Activated T-helper 2 cell treated with anti-CD3 and anti-CD28 coated beads, Interferon-gamma antibody, Interleukin-2, Interleukin-4, amounts not matched to agents 10 μg/mL and 5 μg/mL and 100 μg/mL, durations not matched to agents 14 hours and 24 hours and 36 hours (primary cell): ENCODE measurements at places on chromosomes 5 and 9.

- H3K27me3 ChIP-seq = peaks cover 70% of the 10 kb centered on the region
- H3K4me3 ChIP-seq = peak within 1 kb of the TSS; percentile 38
- H3K27ac ChIP-seq = no peak within 1 kb of the TSS
- peaks cover 5% of the 10 kb centered on the region for H3K4me1 ChIP-seq
- H3K36me3 ChIP-seq = no peaks in the 10 kb centered on the region
- DNase-seq = no peak
These were observed at the start of gene FSTL4 for GRCh38 chr5:133612249-133612860. FSTL4 (minus strand) TSS chr5:133612541.

- no peak overlapping the region for H3K4me3 ChIP-seq
- H3K36me3 ChIP-seq = no peaks in the 10 kb centered on the region
- no peak for DNase-seq
- peaks cover 9% of the 10 kb centered on the region for H3K27me3 ChIP-seq
These were observed 33.0 kb downstream of the SNX30 start for GRCh38 chr9:112783551-112783954.

DNA sequence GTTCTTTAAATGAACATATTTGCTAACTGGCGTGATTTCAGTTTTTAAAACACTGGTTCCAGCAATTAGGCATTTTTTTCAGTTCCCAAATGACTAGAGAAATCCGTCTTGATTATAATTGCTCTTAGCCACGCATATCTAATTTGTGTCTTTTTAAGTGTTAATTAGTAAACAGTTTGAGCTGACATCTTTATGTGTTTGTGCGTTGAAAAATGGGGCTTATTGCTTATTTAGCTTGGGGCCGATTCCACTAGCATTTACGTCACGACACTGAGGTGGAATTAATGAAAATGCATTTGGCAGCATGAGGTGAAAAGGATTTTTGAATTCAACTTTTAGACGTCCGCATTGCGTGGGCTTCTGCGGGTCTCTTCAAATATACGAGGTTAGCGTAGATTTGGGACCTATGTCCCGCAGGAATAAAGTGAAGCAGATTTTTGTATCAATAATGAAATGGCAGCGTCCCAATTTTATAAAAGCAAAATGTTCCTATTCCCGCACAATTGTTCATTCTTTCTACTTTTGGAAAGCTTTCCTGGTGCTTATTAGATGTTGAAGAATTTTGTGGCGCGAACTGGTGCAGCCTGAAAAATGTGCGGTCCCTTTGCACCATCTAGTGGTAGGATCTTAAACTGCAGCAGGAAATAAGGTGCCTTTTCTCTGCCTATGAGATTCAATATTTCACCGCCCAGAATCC lies 122.7 kb upstream of the LMX1B start:
- no peak overlapping the region for H3K4me3 ChIP-seq
- H3K36me3 ChIP-seq = no peaks in the 10 kb centered on the region
- peaks cover 54% of the 10 kb centered on the region for H3K27me3 ChIP-seq

GRCh38 chr5:172634106-172634899 lies 6.8 kb upstream of the NEURL1B start:
- H3K4me1 ChIP-seq = no peaks in the 10 kb centered on the region
- H3K27ac ChIP-seq = no peak overlapping the region
- DNase-seq = no peak

DNA sequence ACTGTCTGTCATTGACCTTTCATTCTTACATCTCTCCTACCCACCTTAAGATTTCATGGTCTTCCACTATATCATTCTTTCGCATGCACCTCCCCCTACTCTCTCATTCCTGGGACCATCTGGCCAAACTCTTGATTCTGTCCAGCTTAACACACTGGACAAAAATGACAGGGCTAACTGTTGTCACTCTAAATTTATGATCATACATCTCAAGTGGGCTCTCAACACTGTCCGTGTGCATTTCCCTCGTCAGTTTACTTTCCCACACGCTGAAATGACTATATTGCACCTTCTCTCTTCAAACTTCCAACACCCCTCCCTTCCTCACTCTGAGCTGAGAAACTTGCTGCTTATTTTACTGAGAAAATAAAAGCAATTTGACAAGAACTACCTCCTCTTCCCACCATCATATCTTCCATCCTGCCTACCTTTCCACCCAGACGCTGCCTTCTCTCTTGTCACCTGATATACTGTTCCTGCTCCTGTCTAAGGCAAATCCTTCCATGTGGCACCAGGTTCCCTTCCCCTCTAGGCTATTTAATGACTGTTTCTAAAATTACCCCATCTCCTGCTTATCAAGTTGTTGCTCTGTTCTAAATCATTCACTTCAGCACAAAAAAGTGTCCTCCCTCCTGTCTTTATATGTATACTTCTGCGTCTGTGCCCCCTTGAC lies 8.1 kb upstream of the KLF9 start:
- peaks cover 37% of the 10 kb centered on the region for H3K4me1 ChIP-seq
- no peaks in the 10 kb centered on the region for H3K36me3 ChIP-seq
- no peak overlapping the region for H3K4me3 ChIP-seq
- DNase-seq = no peak
- H3K27ac ChIP-seq = peak overlapping the region; percentile 12

DNA sequence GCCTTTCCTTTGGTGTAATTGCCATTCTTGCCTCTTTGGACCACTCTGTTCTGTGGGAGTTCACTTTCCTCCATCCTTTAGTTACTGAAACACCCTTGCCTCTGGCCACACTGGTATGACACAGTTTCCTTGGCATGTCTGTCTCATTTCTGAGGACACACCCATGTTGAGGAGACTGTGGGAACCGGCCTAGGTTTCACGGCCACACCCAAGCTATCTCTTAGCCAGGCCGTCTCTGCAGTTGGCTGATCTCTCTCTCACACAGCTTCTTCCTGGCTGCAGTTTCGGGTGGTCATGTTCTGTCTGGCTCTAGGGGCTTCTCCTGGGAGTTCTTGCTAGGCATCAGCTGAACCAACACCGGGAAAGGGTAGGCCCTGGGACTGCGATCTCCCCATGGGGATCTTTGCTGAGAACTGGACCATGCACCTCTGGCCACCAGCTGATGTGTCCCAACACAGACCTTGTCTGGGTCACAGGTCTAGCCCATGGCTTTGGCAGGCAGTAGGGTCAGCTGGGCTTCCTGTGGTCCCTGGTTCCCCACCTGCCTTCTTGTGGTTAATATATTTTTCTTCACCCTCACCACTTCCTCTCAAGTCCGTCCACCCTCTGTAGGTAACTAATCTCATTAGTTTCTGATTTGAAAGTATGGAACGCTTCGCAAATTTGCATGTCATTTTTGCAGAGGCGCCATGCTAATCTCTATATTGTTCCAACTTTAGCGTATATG lies 24.9 kb downstream of the ARHGEF37 start:
- H3K27ac ChIP-seq = no peak overlapping the region
- H3K27me3 ChIP-seq = no peaks in the 10 kb centered on the region
- H3K36me3 ChIP-seq = peaks cover 4% of the 10 kb centered on the region
- no peak for DNase-seq
- H3K4me1 ChIP-seq = peaks cover 12% of the 10 kb centered on the region

DNA sequence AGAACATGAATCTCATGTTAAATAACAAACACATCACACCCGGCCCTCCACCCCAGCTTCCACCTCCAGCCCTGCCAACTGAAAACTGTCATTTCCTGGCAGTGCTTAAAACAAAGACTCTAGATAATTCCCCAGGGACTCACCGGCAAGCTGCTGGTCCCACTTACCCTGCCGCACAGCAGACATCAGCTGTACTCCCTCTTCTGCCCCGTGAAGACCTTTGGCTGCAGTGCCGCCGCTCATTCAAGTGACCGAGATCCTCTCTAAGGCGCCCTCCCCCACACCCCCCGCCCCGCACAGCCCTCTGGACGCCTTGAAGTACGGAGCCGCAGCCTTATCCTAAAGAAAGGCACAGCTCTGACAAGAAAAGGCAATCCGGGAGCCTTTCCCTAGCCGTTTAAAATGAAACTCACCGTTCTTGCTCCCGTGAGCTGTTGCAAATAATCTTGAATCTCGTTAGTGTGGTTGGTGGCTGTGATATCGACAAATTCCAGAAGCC lies 434 bp downstream of the GLRX start:
- H3K27me3 ChIP-seq = no peaks in the 10 kb centered on the region
- peak overlapping the region; percentile 91 for H3K4me3 ChIP-seq
- DNase-seq = no peak
- peaks cover 57% of the 10 kb centered on the region for H3K4me1 ChIP-seq
- H3K27ac ChIP-seq = peak overlapping the region; percentile 80

GRCh38 chr9:91902475-91903125 lies 47.4 kb downstream of the ROR2 start:
- peaks cover 12% of the 10 kb centered on the region for H3K27me3 ChIP-seq
- no peak overlapping the region for H3K4me3 ChIP-seq
- peaks cover 10% of the 10 kb centered on the region for H3K4me1 ChIP-seq
- no peaks in the 10 kb centered on the region for H3K36me3 ChIP-seq

GRCh38 chr9:36092509-36093215 lies 43.9 kb upstream of the GLIPR2 start:
- DNase-seq = peak; percentile 36
- no peaks in the 10 kb centered on the region for H3K27me3 ChIP-seq
- peaks cover 9% of the 10 kb centered on the region for H3K36me3 ChIP-seq

- no peaks in the 10 kb centered on the region for H3K27me3 ChIP-seq
- no peak for DNase-seq
- no peak overlapping the region for H3K4me3 ChIP-seq
- H3K27ac ChIP-seq = no peak overlapping the region
- no peaks in the 10 kb centered on the region for H3K36me3 ChIP-seq
- H3K4me1 ChIP-seq = no peaks in the 10 kb centered on the region
These were observed 317.5 kb downstream of the SPOCK1 start for GRCh38 chr5:137181667-137182066.

GRCh38 chr9:103707181-103707580 lies 386.9 kb upstream of the SMC2 start:
- no peaks in the 10 kb centered on the region for H3K4me1 ChIP-seq
- no peaks in the 10 kb centered on the region for H3K36me3 ChIP-seq
- no peak for DNase-seq
- H3K27ac ChIP-seq = no peak overlapping the region
- no peaks in the 10 kb centered on the region for H3K27me3 ChIP-seq

DNA sequence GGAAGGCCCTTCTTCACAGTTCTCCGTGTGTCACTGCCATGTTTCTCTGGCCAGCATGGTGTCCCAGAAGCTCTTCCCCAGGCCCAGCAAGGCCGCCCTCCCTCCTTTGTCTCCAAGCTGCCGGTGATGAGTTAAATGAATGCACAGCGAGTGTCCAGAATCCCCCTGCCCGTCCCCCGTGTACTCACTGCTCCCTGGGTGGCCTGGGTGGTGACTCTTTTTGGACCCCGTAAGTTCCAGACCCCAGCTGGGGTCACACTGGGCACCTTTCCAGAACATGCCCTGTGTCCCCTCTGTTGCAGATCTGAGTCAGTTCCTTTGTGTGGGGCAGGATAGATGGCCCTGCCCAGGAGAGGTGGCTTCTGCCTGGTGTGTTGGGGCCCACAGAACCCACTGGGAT lies 95.0 kb downstream of the MRPL36 start:
- no peak overlapping the region for H3K4me3 ChIP-seq
- H3K27ac ChIP-seq = no peak overlapping the region
- no peaks in the 10 kb centered on the region for H3K36me3 ChIP-seq
- peaks cover 10% of the 10 kb centered on the region for H3K27me3 ChIP-seq
- no peak for DNase-seq

GRCh38 chr5:107935645-107936044 lies 264.9 kb upstream of the EFNA5 start:
- DNase-seq = no peak
- H3K27me3 ChIP-seq = no peaks in the 10 kb centered on the region
- H3K36me3 ChIP-seq = no peaks in the 10 kb centered on the region
- H3K27ac ChIP-seq = no peak overlapping the region
- H3K4me3 ChIP-seq = no peak overlapping the region

- no peak overlapping the region for H3K27ac ChIP-seq
- H3K36me3 ChIP-seq = no peaks in the 10 kb centered on the region
- no peak overlapping the region for H3K4me3 ChIP-seq
- H3K27me3 ChIP-seq = peaks cover 2% of the 10 kb centered on the region
These were observed 333.6 kb upstream of the DAB2 start for GRCh38 chr5:39758426-39758825.

- peaks cover 2% of the 10 kb centered on the region for H3K4me1 ChIP-seq
- H3K36me3 ChIP-seq = peaks cover 19% of the 10 kb centered on the region
- peak overlapping the region; percentile 30 for H3K27ac ChIP-seq
These were observed 9.7 kb downstream of the PTGES2 start for GRCh38 chr9:128117613-128118471.

- H3K27ac ChIP-seq = peak overlapping the region; percentile 100
- H3K4me3 ChIP-seq = peak overlapping the region; percentile 100
- DNase-seq = no peak
- peaks cover 10% of the 10 kb centered on the region for H3K27me3 ChIP-seq
- H3K36me3 ChIP-seq = peaks cover 36% of the 10 kb centered on the region
These were observed 539 bp downstream of the POC5 start for GRCh38 chr5:75716715-75717081.

- no peak overlapping the region for H3K27ac ChIP-seq
- peaks cover 61% of the 10 kb centered on the region for H3K36me3 ChIP-seq
- no peak overlapping the region for H3K4me3 ChIP-seq
- no peaks in the 10 kb centered on the region for H3K27me3 ChIP-seq
- DNase-seq = no peak
These were observed 54.3 kb downstream of the NUP214 start for GRCh38 chr9:131179561-131180219.

DNA sequence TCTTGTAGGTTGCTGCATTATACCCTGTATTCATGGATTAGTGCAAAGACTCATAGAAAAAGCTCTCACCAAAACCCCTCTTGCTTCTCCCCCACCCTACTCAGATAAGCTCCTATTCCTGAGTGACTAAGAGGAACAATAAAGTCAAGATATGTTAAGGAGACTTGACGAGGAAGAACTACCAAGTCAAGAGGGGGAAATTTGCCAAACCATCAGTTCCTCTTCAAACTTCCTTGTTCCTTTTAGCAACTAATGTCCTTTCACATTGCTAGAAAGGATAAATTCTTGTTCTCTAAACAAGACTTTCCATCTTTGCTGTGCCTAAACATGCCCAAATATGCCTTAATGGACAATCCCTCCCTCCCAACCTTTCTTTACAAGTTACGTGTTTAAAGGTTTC lies 27.0 kb downstream of the CNOT8 start:
- no peaks in the 10 kb centered on the region for H3K27me3 ChIP-seq
- H3K36me3 ChIP-seq = peaks cover 89% of the 10 kb centered on the region
- H3K4me3 ChIP-seq = no peak overlapping the region
- no peaks in the 10 kb centered on the region for H3K4me1 ChIP-seq
- no peak for DNase-seq

DNA sequence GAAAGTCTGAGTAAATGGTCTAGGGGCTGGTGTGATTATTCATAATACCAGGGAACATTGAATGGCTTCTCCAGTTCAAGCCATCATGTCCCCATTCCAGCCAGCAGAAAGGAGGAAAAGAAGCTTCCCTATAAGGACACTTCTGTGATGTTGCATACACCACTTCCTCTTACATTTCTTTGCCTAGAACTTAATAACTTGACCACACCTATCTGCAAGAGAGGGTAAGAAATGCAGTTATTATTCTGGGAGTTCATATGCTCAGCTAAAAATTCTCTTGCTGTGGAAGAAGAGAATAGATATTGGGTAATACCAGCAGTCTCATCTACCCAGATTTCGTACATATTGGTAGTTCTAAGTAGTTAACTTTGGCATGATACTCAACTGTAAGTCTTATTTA lies 166.1 kb downstream of the SLC28A3 start:
- no peak overlapping the region for H3K27ac ChIP-seq
- H3K4me3 ChIP-seq = no peak overlapping the region
- H3K27me3 ChIP-seq = peaks cover 8% of the 10 kb centered on the region
- no peaks in the 10 kb centered on the region for H3K36me3 ChIP-seq
- no peak for DNase-seq
